Endothelial cell of umbilical vein (primary cell): ENCODE measurements at places on chromosomes 1 and 21. TPM values are rescaled to one million over a fixed set of nuclear protein-coding genes. Genes with fewer than 3 reads are reported as not detected.

MRAP gene
- not detected in 2 replicates for total RNA-seq

SYT11 gene
- 33.7 and 36.5 TPM in 2 replicates for total RNA-seq

PPM1J gene
- 1.7 and 2.4 TPM in 2 replicates for total RNA-seq

SLC1A7 gene
- not detected in 2 replicates for total RNA-seq

FMOD gene
- 0.11 TPM in 1 of 2 replicates, not detected in the other for total RNA-seq

SHISA4 gene
- 21.2 and 25.6 TPM in 2 replicates for total RNA-seq

TMEM240 gene
- total RNA-seq: 7.0 and 8.8 TPM in 2 replicates

- no peak for DNase-seq
- no peaks in the 10 kb centered on the region for H3K4me1 ChIP-seq
- no peak overlapping the region for H3K4me3 ChIP-seq
- H3K27ac ChIP-seq: no peak overlapping the region
Measured at GRCh38 chr1:220368352-220369265, 96.4 kb upstream of the RAB3GAP2 start.
